ENCODE measurements at places on chromosomes 13 and 19. TPM values are rescaled to one million over a fixed set of nuclear protein-coding genes. Genes with fewer than 3 reads are reported as not detected.

SHC2 gene
- total RNA-seq = 0.39 TPM

PLA2G4C gene
- 5.6 TPM for total RNA-seq

FBL gene
- 120 TPM for total RNA-seq

ZNF229 gene
- total RNA-seq = 13.3 TPM

DKKL1 gene
- total RNA-seq = not detected

DPF1 gene
- total RNA-seq = 1.4 TPM

ACP7 gene
- total RNA-seq = not detected

PROZ gene
- total RNA-seq = not detected

SSC5D gene
- 23.4 TPM for total RNA-seq

KLC3 gene
- total RNA-seq = 0.11 TPM

PLPP2 gene
- 0.11 TPM for total RNA-seq

SCGB2B2 gene
- 0.43 TPM for total RNA-seq

PNMA8A gene
- total RNA-seq = 8.1 TPM

MATK gene
- 0.65 TPM for total RNA-seq

SMAD9 gene
- 30.6 TPM for total RNA-seq

CCDC169 gene
- 2.6 TPM for total RNA-seq

SPRED3 gene
- total RNA-seq = 2.6 TPM

C19orf38 gene
- not detected for total RNA-seq

CCDC122 gene
- total RNA-seq = 12.3 TPM

C13orf42 gene
- not detected for total RNA-seq

CYSLTR2 gene
- not detected for total RNA-seq

ZSCAN5B gene
- total RNA-seq = not detected

CERS1 gene
- 0.13 TPM for total RNA-seq

TMEM38A gene
- 2.2 TPM for total RNA-seq

ZNF829 gene
- total RNA-seq = 5.6 TPM

SLITRK6 gene
- total RNA-seq = 0.32 TPM

DLL3 gene
- total RNA-seq = 0.13 TPM

RNF225 gene
- not detected for total RNA-seq

LHB gene
- total RNA-seq = not detected

ATP1A3 gene
- total RNA-seq = 0.52 TPM

HIPK4 gene
- total RNA-seq = 0.39 TPM
